Transverse colon (tissue), 4 donors: ENCODE measurements at places on chromosomes 4 and X. TPM values are rescaled to one million over a fixed set of nuclear protein-coding genes. Genes with fewer than 3 reads are reported as not detected.

The TREX2 gene
- total RNA-seq: 0.55 TPM

DNA sequence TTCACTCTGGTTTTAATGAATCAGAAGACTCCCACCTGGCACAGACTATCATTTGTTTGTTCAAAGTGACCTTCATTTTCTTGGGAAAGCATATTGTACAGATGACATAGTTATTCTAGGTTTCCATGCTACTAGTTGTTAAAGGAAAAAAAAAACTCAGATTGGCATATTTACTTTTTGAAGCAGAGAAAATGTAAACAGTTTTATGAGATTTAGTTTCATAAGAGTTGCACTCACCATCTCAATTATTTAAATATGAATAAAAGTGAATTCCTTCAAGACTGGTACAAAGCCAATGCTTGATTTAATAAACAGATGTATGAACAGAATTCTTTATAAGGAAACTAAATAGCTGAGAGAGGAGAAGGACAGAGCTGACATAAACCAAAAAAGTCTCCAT is 280.3 kb upstream of the UGT8 start:
- no peaks in the 10 kb centered on the region for H3K4me1 ChIP-seq
- no peaks in the 10 kb centered on the region for H3K27me3 ChIP-seq
- peak overlapping the region; percentile 4 for H3K27ac ChIP-seq
- no peak for DNase-seq
- H3K36me3 ChIP-seq: no peaks in the 10 kb centered on the region

The CT45A3 gene
- not detected for total RNA-seq

DNA sequence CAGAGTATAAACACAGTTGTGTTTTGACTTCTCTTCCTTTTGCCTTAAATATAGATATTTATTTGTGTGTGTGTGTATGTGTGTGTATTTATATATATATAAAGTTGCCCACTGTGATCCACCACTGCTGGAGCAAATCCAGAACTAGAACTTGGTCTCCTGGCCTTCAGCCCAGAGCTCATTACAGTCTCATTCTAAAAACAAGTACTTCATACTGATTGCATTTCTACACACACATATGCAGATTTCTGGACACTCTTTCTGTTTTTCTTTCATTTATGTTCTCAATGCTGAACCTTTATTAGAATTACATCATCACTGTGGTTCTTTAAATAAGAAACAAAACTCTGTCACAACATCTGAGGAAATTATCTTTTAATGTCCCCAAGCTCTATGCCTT is 381 bp downstream of the TXK start:
- no peak overlapping the region for H3K4me3 ChIP-seq
- DNase-seq: no peak
- no peaks in the 10 kb centered on the region for H3K4me1 ChIP-seq

- DNase-seq: peak; percentile 30
- H3K36me3 ChIP-seq: no peaks in the 10 kb centered on the region
- no peaks in the 10 kb centered on the region for H3K27me3 ChIP-seq
- H3K4me1 ChIP-seq: peaks cover 6% of the 10 kb centered on the region
These were observed 13.6 kb upstream of the PTTG2 start for GRCh38 chr4:37946503-37947179.

DNA sequence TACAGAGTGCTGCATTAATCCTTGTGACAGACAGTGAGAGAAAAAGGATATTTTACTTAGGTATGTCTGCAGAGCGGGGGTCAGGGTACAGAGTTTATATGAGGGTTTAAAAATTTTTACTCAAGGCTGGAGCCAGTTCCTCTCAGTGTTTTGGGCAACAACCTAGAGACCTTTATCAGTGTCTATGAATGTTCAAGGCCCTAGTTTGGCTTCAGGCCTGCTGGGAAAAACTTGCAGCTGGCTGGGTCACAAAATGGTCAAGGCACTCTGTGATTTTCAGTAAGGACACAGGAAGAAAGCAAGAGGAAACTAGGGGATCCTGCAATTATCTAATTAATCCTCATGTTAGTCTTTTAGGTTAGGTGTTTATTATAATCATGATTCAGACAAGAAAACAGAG is 10.8 kb upstream of the C4orf54 start:
- H3K4me1 ChIP-seq: no peaks in the 10 kb centered on the region
- H3K27me3 ChIP-seq: no peaks in the 10 kb centered on the region
- DNase-seq: no peak

DNA sequence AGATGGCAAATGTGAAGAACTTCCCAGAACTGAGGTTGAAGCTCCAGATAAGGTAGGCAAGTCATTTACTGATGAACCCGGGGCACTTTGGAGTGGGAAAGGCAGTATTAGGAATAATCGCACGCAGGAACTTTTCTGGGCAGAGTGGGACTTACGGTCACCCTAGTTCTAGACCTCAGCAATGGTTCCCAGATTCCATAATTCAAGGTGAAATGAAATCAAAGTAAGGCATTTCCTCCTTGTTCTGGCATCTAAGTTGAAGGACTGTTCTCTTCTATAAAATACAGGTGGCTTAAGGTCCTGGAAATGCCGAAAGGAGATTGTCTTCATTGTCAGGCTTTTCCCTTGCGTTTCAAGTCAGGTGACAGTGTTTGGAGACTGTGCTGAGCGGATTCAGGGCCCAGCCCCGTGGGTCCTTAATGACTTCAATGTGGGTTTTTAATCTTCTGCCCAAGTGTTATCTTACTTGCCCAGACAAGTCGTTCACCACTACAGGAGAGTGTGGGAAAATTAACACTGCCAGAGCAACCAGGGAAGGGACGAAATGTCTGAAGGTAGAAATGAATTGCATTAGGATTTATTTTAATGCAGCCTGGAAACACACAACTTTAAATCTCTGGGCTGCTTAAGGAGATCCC is 52.1 kb upstream of the STOX2 start:
- no peaks in the 10 kb centered on the region for H3K27me3 ChIP-seq
- no peaks in the 10 kb centered on the region for H3K36me3 ChIP-seq
- no peaks in the 10 kb centered on the region for H3K4me1 ChIP-seq
- H3K4me3 ChIP-seq: no peak overlapping the region
- no peak for DNase-seq

The USP17L18 gene
- total RNA-seq: not detected

DNA sequence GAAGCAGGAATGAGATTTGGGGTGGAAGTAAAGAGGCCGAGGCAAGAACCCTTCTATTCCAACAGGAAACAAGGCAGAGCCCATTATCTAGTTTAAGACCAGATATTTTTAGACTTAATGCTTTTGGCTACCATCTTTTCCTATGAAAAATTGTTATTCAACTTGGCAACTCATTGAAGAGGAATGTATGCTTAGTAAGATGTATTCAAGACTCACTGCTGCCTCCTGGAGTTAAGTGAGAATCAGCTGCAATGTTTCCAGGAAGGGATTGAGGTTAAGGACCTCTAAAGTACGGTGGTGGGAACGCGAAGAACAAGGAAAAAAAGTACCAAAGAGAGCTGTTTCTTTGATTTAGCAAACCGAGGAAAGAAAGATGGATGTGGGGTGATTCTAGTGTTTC is 89.1 kb downstream of the RAPGEF2 start:
- no peaks in the 10 kb centered on the region for H3K27me3 ChIP-seq
- H3K4me1 ChIP-seq: peaks cover 9% of the 10 kb centered on the region
- DNase-seq: no peak

- H3K27me3 ChIP-seq: no peaks in the 10 kb centered on the region
- no peaks in the 10 kb centered on the region for H3K36me3 ChIP-seq
- no peak overlapping the region for H3K4me3 ChIP-seq
- no peak for DNase-seq
- no peaks in the 10 kb centered on the region for H3K4me1 ChIP-seq
- no peak overlapping the region for H3K27ac ChIP-seq
These were observed 52.1 kb upstream of the SHOX start for GRCh38 chrX:578531-578930.

DNA sequence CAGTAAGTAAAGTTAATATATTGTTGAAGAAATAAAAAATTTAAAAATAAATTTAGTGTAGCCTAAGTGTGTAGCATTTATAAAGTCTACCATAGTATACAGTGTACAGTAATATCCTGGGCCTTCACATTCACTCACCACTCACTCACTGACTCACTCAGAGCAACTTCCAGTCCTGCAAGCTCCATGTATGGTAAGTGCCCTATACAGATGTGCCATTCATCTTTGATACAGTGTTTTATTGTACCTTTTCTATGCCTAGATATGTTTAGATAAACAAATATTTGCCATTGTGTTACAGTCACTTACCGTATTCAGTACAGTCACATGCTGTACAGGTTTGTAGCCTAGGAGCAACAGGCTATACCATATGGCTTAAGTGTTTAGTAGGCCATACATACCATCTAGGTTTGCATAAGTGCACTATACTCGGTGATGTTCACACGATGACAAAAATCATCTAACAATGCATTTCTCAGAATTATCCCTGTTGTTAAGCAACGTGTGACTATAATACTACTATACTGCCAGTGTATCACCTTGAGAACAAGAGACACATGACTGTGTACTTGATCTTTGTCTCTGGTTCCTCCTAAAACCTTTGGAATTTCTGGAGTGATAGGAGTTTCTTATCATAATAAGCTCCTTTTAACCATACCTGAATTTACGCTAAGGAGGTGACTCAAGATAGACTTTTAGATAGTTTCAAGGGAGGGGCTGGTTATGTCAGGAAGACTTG is 25.8 kb upstream of the SEPTIN11 start:
- no peak for DNase-seq
- no peak overlapping the region for H3K27ac ChIP-seq
- peaks cover 17% of the 10 kb centered on the region for H3K4me1 ChIP-seq
- no peak overlapping the region for H3K4me3 ChIP-seq
- no peaks in the 10 kb centered on the region for H3K36me3 ChIP-seq

DNA sequence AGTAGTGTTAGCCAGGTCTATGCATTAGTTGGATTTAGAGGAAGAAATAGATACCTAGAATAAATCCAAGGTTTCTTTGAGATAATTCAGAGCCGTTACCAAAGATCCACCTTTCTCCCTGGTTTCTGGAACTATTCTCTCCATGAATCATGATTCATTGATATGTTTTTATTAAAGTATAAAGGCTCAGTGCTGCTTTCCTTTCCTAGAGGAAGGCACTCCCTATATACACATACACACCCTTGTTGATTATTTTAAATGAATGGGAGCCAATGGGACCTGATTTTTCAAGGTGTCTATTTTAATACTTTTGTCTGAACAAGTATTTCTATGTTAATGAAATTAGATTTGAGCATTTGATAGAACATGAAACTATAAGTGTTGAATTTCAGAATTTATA is 146.8 kb upstream of the SPRY1 start:
- no peaks in the 10 kb centered on the region for H3K27me3 ChIP-seq
- no peak for DNase-seq
- no peak overlapping the region for H3K27ac ChIP-seq
- H3K4me3 ChIP-seq: no peak overlapping the region
- H3K4me1 ChIP-seq: no peaks in the 10 kb centered on the region

The ATP6AP1 gene
- total RNA-seq: 118 TPM

DNA sequence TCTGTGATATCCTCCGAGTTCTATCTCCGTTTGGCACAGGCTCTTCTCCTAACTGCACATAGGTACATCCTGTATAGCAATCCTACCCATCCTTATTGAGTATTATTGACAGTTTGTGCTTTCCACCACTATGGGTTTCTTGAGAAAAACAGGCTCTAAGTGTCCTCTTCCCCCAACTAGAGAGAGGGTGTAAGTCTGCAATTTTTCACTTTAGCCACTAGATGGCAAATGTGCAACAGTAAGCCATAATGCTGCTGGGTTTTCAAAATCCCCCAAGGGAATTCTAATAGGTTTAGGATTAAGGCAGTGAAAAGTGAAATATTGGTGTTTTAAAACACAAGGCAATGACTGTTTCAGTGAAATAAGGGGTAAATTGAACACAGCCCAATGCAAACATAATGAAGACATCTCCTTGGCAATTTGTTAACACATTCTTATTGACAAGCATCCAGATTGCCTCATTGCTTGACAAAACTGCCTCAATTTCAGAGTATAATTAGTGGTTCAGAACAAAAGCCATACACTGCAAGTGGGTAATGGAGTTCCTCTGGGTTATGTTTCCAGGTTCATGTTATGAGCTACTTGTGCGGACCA is 239.0 kb upstream of the HTR2C start:
- no peak overlapping the region for H3K27ac ChIP-seq
- no peaks in the 10 kb centered on the region for H3K4me1 ChIP-seq
- no peak overlapping the region for H3K4me3 ChIP-seq
- no peak for DNase-seq
- no peaks in the 10 kb centered on the region for H3K36me3 ChIP-seq

- H3K27me3 ChIP-seq: no peaks in the 10 kb centered on the region
- peak overlapping the region; percentile 12 for H3K27ac ChIP-seq
- no peak for DNase-seq
- no peaks in the 10 kb centered on the region for H3K36me3 ChIP-seq
- H3K4me1 ChIP-seq: no peaks in the 10 kb centered on the region
These were observed 84.3 kb downstream of the NBDY start for GRCh38 chrX:56813318-56813837.

GRCh38 chr4:5416637-5417036 is 291.7 kb downstream of the EVC2 start:
- H3K36me3 ChIP-seq: no peaks in the 10 kb centered on the region
- H3K27me3 ChIP-seq: no peaks in the 10 kb centered on the region
- DNase-seq: no peak
- no peak overlapping the region for H3K27ac ChIP-seq

The TEC gene
- total RNA-seq: 3.0 TPM

DNA sequence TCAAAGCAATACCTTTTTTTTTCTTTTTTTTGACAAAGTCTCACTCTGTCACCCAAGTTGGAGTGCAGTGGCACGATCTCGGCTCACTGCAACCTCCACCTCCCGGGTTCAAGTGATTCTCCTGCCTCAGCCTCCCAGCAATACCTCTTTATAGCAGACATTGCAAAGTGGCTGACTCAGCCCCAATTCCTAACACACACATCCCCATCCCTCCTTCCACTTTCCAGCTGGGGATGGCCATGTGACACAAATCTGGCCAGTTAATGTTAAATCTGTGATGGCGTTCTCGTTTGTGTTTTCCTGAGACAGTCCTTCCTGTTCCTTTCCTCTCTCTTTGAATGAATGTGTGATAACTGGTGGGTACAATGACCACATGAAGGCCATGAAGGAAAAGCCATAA is 276.2 kb upstream of the KLF3 start:
- no peaks in the 10 kb centered on the region for H3K36me3 ChIP-seq
- no peak for DNase-seq
- H3K4me3 ChIP-seq: no peak overlapping the region
- peaks cover 14% of the 10 kb centered on the region for H3K4me1 ChIP-seq
- H3K27me3 ChIP-seq: no peaks in the 10 kb centered on the region
- H3K27ac ChIP-seq: peak overlapping the region; percentile 74

The POU4F2 gene
- total RNA-seq: not detected

DNA sequence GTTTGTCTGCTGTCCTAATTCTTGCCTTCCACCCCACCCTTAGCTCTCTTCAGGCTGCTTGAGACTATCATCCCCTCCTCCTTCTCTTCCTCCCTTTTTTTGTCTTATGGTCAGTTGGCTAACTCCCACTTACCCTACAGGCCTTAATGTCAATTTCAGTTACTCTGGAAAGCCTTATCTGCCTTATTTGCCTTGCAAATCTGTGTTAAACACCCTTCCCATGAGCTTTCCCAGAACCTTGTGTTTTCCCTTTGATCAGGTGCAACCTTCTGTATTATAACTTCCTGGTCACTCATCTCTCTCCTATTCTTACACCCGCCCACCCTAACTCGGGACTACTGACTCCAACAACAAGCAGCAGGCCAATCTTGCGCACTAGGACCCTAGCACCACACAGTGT is 74.8 kb downstream of the COX18 start:
- DNase-seq: no peak
- H3K27me3 ChIP-seq: no peaks in the 10 kb centered on the region
- no peaks in the 10 kb centered on the region for H3K4me1 ChIP-seq
- no peak overlapping the region for H3K27ac ChIP-seq
